ENCODE measurements at places on chromosomes 6 and 20.

DNA sequence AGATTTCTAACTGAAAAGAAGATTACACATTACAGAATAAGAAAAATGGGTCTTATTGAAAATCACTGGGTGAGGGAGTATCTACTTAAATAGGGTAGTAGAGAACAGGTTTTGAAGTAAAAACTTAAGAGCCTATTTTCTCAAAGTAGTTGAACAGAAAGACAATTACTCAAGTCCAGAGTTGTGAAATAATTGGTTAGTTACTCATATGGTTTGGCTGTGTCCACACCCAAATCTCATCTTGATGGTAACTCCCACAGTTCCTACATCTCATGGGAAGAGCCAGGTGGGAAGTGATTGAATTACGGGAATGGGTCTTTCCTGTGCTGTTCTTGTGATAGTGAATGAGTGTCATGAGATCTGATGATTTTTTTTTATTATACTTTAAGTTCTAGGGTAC is 1035.3 kb upstream of the GJE1 start:
- no peak for DNase-seq

DNA sequence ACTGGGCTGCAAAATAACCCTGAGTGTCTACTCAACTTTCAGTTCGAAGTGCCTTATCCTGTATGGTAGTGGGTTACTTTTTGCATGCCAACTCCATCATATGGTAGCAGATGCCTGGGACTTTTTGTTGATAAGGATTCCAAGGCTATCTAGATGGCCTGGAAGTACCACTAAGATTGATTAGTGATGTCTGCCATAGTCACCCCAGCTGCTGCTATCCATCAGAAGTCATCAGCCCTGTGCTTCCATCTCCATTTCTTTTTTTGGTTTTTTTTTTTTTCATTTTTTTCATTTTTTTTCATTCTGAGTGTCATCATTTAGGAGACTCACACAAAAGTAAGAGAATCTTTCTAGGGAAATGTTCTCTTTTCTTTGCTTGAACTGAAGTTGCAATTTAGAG is 217.4 kb upstream of the PLCB4 start:
- no peak for DNase-seq

DNA sequence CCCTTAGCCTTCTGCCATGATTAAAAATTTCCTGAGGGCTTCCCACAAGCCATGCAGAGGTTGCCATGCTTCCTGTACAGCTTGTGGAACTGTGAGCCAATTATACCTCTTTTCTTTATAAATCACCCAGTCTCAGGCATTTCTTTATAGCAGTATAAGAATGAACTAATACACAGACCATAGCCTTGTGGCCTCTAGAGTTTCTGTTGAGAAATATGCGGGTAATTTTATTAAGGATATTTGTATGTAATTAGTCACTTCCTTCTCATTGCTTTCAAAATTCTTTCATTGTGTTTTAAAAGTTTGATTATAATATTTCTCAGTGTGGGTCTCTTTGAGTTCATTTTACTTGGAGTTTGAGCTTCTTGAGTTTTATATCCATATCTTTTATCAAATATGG is 484.9 kb downstream of the COL12A1 start:
- no peak for DNase-seq

DNA sequence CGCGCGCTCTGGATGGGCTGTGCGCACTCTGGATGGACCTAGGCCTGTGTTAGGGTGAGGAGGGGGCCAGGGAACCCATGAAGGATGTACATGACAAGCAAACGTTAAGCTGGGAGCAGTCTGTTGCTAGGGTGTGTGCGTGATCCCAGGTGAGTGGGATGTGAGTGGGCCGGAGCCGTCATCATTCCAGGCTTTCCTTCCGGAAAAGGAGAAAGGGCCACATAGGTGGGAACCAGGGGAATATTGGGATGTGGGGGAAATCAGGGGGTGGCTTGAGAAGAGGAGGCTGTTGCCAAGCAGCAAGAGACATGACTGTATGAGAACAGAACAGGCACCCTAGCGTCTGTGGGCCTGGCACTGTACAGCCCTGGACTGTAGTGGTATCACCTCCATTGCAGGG is 49.7 kb upstream of the EPB41L1 start:
- DNase-seq = no peak

DNA sequence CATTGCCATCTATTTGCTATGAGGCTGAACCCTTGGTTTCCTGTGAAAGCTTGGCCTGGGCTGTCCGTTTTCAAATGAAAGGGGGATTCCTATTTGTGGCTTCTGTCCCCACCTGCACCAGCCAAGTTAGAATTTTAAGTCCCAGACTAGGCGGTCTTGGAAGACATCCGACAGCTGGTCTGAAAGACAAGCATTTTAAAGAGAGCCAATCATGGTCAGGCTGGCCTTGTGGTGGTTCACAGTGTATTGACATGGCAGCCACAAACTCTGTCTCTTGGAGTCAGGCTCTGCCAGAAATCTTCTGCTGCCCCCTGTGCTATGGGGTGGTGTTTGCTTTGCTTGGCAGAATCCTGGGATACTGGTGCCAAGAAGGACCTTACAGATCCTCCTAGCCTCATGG is 319.2 kb upstream of the MOCS1 start:
- DNase-seq = no peak

DNA sequence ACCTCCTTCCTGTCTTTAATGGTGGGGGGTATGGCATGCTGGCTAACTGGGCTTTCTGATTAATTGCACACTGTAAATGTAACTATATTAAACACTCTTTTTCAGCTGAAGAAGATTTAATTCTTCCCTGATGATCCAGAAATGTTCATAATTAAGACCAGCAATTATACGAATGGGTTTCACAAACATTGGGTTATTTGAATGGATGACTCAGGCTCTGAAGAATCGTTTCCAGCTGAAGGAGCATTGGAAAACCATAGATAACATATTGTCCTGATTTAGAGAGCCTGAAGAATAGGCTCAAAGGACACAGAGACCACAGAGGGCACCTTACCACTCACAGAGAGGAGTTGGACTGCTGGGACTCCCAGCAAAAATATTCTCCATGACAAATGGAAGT is 130.7 kb upstream of the SSTR4 start:
- DNase-seq = no peak

DNA sequence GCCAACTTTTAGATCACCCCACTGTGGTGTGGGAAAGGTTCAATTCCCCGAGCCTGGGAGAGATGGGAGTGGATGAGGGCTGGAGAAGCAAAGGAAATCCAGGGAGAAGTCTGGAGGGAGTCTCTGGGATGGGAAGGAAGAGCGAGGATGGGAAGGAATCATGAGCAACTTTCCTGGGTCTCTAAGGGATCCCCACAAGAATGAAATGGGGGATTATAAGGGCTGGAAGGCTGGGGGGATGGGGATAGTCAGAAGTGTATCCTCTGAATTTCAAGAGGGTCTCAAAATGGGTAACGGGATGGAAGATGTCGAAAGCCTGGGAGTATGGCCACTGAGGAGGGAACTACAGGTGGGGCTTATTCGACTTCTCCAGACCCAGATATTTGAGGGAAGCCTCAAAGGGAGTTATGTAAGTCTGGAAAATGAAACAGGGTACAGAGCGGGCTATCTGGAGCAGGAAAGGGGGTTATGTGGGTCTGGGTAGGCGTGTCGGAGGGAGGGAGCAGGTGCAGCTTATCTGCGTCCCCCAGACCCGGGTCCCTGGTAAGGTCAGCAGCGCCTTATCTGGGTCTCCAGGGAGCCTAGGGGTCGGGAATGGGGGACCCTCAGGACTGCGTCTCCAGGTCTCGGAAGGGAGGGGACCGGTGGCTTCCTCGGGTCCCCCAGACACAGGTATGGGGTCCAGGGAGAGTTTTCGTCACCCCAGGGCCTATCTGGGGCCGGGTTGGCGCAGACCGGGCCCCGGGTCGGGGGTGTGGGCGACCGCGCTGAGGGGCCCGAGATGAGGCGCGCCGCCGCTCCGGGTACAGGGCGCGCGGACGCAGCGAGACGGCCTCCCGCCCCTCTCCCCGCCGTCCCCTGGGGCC is 550 bp downstream of the PLAGL2 start:
- DNase-seq = peak; percentile 77

GRCh38 chr6:156852147-156852857 is 75.1 kb downstream of the ARID1B start:
- DNase-seq = no peak

GRCh38 chr20:58102744-58103516 is 125.5 kb downstream of the ANKRD60 start:
- no peak for DNase-seq

- DNase-seq = no peak
Observed at GRCh38 chr6:52560462-52560861, 16.4 kb downstream of the TRAM2 start.

GRCh38 chr6:36920546-36920945 is 34.0 kb upstream of the PI16 start:
- DNase-seq = no peak

- DNase-seq = no peak
Observed at GRCh38 chr20:61499859-61500554, 247.9 kb downstream of the CDH4 start.

DNA sequence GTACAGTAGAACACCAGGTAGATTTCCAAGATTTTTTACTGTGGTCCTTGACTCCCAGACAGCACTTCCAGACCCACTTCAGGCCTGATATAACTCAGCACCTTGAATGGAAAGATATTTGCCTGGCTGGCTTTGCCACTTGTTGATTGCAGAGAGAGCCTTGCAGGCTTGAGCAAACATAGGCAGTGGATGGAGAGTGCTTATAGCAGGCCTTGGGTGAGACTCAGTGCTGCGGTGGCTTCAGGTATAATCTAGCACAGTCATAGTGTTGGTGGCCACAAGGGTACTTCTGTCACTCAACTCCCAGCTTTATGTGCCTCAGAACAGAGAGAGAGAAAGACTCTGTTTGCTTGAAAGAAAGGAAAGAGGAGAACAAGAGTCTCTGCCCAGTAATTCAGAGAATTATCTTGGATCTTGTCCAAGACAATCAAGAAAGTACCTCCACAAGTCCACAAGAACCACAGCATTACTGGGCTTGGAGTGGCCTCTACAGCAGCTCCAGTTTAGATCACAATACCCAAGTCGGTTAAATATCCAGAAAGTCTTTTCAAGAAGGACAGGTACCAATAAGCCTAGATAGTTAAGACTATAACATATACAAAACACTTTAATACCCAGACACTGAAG is 70.5 kb upstream of the FKBP1C start:
- no peak for DNase-seq

DNA sequence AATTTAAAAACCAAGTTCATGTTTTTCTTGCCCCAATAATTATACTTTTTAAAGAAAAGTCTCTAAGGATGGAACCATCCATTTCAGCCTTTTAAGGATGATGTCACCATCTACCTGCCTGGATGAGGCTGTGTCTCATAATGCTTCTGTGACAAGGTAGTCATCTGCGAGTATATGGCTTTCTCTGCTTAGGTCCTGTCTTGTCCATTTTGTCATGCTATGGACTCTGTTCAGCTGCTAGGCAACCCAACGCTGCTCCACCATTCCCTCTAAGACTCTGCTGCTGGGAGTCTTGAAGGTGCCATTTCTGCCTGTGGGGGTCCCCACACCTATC is 459.8 kb upstream of the RUNX2 start:
- no peak for DNase-seq

DNA sequence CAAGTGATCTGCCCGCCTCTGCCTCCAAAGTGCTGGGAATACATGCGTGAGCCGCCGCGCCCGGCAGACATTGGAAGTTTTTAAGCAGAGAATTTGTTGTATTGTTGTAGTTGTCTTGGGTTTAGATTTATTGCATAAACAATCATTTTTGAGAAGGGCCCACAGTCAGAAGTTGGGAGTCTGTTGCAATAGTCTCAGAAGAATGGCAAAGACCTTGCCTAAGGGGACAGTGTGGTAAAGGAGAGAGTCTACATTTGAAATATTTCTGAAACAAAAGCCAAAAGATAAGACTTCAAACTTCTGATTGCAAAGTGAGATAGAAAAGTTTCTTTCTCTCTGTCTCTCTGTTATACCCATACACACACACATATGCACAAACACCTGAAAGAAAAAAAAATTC is 22.5 kb downstream of the HFE start:
- no peak for DNase-seq

DNA sequence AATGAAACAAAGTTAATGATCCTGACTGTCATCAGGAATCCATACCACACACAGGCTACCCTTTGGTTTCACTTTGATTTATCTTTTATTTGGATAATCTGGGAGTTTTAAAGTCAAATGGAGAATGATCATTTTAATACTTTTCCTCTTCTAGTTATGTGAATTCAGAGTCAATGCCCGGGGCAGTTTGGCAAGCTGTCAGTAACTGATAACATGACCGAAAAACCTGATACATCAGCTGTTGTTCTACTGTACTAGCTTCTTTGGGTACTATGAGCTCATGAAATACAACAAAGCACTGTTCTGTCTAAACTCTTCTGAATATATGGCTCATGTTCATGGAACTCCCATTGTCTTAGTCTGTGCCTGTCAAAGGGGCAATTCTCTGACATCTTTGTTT is 30.2 kb downstream of the KLHL31 start:
- peak; percentile 72 for DNase-seq

- no peak for DNase-seq
Observed at GRCh38 chr20:10689385-10689784, 15.6 kb upstream of the JAG1 start.

- DNase-seq = no peak
Observed at GRCh38 chr6:85395746-85396145, 54.1 kb upstream of the NT5E start.

GRCh38 chr6:8852332-8852731 is 417.0 kb upstream of the SLC35B3 start:
- DNase-seq = no peak

DNA sequence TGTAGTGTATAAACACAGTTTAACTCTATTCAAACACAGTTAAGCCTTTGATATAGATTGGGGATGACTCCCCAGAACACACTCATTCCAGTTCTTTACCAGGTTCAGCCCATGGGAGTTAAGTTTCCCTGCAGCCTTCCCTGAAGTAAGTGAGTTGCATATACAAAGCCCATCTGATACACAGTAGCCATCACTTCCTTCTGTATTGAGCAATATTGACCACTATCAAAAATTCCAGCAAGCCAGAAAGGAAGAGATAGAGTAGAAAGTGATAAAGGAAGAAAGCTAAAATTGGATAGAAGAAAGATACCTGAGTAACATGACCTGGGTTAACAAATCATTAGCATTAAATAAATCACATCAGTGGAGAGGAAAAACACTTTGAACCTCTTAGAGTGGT is 34.6 kb downstream of the DEFB114 start:
- DNase-seq = no peak

- no peak for DNase-seq
Observed at GRCh38 chr6:11043378-11043960, 636 bp downstream of the ELOVL2 start.

- DNase-seq = no peak
Observed at GRCh38 chr6:121033091-121033490, 301.2 kb downstream of the TBC1D32 start.

- DNase-seq = no peak
Observed at GRCh38 chr20:45392733-45393132, 14.6 kb upstream of the TP53TG5 start.

GRCh38 chr6:125346926-125347563 is 45.3 kb upstream of the HDDC2 start:
- no peak for DNase-seq

DNA sequence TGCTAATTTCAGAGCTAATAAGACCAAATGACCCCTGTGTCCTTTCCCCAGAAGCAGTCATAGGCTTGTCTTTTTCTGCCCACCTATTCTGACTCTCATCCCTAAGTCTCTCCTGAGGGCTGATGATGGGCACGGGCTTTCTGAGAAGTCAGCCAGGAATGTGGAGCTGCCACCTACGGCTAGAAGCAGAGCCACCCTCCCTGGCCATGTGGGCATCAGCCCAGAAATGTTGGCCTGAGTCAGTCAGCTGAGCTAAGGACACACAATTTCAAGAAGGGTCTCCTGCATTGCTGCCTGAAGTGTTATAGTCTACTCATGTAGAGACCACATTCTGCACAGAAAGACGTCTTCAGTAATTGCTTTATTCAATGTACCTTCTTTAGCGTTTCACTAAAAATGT is 17.1 kb downstream of the MYLIP start:
- no peak for DNase-seq

All from hematopoietic multipotent progenitor cell treated with erythropoietin and hydrocortisone succinate and interleukin-3 and kit ligand, for 8 days (in vitro differentiated cells).